Calu3 (cell line): ENCODE measurements at places on chromosomes 7 and 10. TPM values are rescaled to one million over a fixed set of nuclear protein-coding genes. Genes with fewer than 3 reads are reported as not detected.

PAPOLB gene
- 0.07 TPM in 1 of 2 replicates, not detected in the other for total RNA-seq

GLI3 gene
- not detected in 2 replicates for total RNA-seq

AZGP1 gene
- 15.4 and 25.6 TPM in 2 replicates for total RNA-seq

GPRIN2 gene
- total RNA-seq: 9.5 and 12.8 TPM in 2 replicates

SCIN gene
- 22.6 and 28.3 TPM in 2 replicates for total RNA-seq

STMP1 gene
- total RNA-seq: 23.8 and 25.6 TPM in 2 replicates

NUTM2A gene
- 1.0 and 1.1 TPM in 2 replicates for total RNA-seq

ARHGEF35 gene
- total RNA-seq: 11.8 and 13.7 TPM in 2 replicates

APBB1IP gene
- 1.5 and 1.9 TPM in 2 replicates for total RNA-seq

ERVW-1 gene
- total RNA-seq: not detected in 2 replicates

TSPAN12 gene
- 14.6 and 18.5 TPM in 2 replicates for total RNA-seq

GJD4 gene
- not detected in 2 replicates for total RNA-seq

CTAGE8 gene
- total RNA-seq: 3.9 and 4.3 TPM in 2 replicates

GRCh38 chr7:105013816-105014692 is at the start of gene KMT2E:
Gene KMT2E, plus strand, starts transcription at chr7:105014205. Its CDS starts 26,748 bp downstream, at chr7:105040953.
- DNase-seq: peak; percentile 90

DNA sequence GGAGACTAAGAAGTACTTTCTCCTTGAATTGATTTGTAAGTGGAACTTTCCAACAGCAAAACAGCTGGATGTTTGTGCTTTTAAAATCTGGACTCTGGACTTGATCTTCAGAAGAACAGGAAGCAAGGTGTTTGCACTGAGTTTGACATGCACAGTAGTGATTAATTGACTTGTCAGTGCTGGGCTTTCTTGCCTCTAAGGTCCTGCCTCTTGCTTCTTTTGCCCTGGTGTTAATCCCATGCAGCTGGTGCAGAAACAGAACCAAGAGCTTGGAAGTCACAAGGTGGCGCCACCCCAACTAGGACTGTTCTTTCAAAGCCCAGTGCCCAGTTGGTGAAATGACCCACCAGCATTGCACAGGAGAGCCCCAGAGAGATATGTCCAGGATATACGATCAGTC is 66.8 kb upstream of the SEPHS1 start:
- peak; percentile 54 for DNase-seq

DNA sequence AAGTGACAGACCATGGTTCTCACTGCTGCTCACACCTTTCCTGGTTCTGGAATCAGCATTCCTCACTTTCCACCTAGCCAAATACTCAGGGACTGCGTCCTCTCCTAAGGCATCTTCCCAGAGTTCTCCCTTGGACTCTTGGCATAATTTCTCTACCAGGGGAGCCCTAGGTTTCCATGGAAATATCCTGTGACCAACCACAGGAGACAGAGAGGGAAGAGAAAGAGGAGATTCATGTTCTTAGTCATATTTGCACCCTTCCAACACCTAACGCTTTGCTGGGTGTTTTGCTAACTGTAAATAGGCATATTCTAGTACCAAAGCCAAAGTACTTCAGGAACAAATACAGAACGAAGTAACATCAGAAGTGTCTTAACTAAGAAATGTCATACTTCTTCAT is 28.6 kb downstream of the DENND11 start:
- no peak for DNase-seq

- no peak for DNase-seq
Measured at GRCh38 chr10:100020142-100020885, 10.6 kb upstream of the DNMBP start.

- no peak for DNase-seq
Measured at GRCh38 chr7:108286290-108286904, 156.2 kb upstream of the LAMB4 start.

- DNase-seq: no peak
Measured at GRCh38 chr7:43112941-43113621, 634 bp downstream of the HECW1 start.

DNA sequence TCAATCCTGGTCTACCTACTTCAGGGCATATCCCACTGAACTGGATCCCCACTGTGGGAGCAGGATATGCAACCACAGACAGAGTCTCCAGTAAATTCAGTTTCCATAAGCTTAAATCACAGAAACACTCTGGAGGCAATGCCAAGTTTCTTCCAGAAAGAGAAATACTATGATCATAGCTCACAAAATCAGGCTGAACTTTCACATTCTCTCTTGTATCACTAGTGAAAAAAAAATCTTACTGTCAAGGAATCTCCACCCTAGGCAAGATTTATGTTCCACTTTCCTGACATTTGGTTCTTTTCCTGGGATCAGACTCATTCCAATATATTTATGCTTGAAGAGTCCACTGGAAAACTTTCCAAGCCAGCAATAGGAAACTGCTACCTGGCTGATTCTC is 749.0 kb downstream of the SUGCT start:
- DNase-seq: no peak

GRCh38 chr7:26543340-26543739 is 251.7 kb downstream of the SNX10 start:
- no peak for DNase-seq

DNA sequence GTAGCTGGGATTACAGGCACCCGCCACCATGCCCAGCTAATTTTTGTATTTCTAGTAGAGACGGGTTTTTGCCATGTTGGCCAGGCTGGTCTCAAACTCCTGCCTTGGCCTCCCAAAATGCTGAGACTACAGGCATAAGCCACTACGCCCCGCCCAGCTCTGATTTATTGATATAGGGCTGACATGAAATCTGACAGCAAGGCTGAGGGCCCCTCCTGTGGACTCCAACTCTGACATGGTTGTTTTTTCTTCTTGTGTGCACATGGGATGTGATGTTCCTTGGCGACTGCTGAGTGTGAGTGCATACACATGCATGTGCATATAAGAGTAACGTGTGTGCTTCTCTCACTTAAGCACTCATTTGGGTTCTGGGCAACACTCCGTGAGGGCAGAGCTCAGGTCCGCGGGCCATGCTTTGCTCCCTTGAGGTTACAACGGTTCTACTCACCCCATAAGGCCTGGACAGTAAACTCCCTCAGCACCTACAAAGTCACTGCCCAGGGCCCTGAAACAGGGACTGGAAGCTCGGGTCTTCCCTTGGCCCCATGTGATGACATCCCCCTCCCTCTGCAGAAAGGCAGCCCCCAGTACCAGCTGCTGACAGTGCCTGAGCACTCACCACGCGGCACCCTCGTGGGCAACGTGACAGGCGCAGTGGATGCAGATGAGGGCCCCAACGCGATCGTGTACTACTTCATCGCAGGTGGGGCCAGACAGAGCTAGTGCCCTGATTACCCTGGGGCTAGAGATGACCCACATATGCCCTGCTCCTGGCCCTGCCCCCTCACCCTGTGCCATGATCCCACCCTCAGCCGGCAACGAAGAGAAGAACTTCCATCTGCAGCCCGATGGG is 33.6 kb upstream of the VSIR start:
- DNase-seq: no peak

GRCh38 chr10:12950583-12951128 is 50.9 kb downstream of the CCDC3 start:
- no peak for DNase-seq

- DNase-seq: no peak
Measured at GRCh38 chr10:92327445-92328433, 36.8 kb downstream of the MARCHF5 start.

- DNase-seq: no peak
Measured at GRCh38 chr10:65500716-65501115, 1425.1 kb upstream of the LRRTM3 start.

DNA sequence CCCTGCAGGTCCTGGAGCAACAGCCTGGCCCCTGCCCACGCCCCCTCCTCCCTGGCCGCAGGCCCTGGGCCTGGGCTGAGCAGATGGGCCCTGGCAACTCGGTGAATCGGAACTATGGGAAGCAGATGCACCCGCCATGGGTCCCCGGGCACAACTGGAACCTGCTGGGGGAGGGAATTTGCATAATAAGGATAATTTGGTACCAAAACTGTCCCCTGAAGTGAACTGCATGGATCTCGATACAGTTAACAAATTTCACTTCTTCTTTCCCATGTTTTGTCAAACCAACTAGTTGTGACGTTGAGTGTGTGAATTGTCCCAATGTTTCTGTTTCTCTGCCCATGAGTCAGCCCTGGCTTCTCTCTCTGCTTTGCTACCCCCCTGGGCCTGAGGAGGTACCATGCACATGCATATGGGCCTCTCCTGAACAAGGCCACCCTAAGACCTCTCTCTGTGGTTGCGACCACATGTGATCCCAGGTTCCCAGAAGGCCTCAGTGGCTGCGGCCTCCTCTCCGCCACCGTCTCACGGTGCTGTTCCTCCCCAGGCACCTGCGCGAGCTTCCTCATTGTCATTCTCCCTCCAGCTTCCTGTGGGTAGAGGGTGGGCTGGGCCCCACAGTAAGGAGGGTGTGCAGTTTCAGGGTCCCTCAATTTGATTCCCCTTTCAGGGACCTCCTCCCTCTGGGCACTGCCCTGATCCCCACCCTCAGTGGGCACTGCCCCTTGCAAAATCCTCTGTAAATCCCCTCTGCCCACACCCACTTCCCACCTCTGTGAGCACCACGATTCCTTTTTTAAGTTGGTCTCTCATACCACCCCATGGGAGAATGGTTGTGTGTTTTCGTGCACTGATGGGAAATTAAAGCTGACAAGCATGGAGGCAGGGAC is 40.0 kb downstream of the FIGNL1 start:
- DNase-seq: no peak

GRCh38 chr7:1090686-1091643 is 3.1 kb downstream of the GPER1 start:
- no peak for DNase-seq
